ENCODE measurements at places on chromosomes 2 and 18.

DNA sequence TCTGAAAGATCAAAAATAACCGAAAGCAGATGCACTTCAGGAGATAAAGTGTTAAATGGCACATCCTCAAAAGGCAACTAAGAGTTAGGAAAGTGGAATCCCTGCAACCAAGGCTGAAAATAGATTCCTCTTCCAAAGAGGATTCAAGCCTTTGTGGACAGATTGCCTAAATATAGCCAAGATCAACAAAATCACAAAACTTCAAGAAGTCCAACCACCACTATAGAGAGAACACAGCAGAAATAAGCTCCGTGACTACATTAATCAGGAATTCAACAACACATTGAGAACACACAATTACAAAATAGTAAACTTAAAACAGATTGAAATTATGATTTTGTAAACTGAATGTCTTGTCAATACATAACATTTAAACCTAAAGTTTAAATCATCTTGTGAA is 165.7 kb downstream of the LNPK start:
- no peak for DNase-seq

- peak; percentile 16 for DNase-seq
Observed at GRCh38 chr2:110770959-110771431, 38.6 kb downstream of the ACOXL start.

DNA sequence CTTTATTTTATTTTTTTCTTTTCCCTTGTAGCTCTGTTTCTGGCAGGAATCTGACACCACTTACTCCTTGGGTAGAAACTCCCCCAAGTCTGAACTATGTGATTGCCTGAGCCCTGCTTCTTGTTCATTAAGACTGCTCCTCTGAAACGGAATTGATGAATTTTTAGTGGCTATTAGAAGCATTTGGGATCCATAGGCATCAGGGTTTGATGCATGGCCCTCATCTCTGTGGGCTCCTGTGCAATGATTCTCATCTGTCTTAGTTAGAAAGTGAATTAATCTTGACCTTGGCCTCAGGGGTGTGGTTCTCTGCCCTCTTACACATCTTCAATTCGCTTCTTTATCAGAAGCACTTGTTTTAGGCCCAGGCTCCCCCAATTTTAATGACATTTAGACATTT is 31.0 kb upstream of the DARS1 start:
- no peak for DNase-seq

GRCh38 chr2:156933645-156934225 is 323.8 kb upstream of the GALNT5 start:
- DNase-seq = peak; percentile 10

DNA sequence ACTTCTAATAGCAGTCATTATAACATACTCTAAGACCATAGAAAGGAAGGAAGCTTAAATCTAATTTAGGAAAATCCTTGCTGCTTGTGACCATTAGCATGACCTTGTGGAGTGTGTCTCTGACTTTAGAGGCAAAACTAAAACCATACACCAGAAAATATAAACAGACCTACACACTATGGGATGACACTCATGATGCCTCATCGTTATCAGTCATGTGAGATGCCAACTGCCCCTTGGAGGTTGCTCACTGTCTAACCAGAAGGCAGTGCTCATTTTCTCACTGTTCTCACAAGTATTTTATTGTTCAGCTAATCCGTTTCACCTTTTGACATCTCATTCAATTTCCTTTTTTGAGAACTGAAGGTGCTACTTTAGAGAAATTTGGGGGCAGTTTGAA is 376.9 kb downstream of the RND3 start:
- DNase-seq = peak; percentile 34

DNA sequence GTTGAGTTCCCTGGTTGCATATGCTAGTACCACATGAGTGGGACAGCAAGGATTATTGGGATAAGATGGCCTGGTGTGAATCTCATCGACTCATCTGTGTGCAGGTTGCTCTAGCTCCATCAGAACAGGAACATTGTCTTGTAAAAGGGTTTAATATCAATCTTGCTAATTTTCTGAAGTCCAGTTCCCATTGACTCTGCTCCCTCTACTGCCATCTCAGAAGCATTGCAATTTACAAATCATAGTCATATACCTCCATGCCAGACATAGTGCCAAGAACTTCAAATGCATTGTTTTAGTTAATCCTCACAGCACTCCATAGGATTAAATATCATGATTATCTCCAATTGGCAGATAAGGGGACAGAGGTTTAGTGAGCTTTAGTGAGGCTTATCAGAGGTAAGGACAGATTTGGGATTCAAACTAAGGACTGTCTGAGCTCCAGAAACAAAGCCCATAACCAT is 4.8 kb upstream of the STAT4 start:
- DNase-seq = peak; percentile 46

GRCh38 chr2:118954297-118955060 is 12.5 kb downstream of the MARCO start:
- DNase-seq = no peak

Measured in HFFc6 (cell line).